ENCODE measurements at places on chromosomes 4 and X. TPM values are rescaled to one million over a fixed set of nuclear protein-coding genes. Genes with fewer than 3 reads are reported as not detected.

GRCh38 chrX:49177338-49177833 is 5.7 kb downstream of the PLP2 start:
- no peak for DNase-seq
- no peaks in the 10 kb centered on the region for H3K36me3 ChIP-seq
- no peak overlapping the region for H3K4me3 ChIP-seq
- H3K4me1 ChIP-seq, result peaks cover 2% of the 10 kb centered on the region
- no peaks in the 10 kb centered on the region for H3K27me3 ChIP-seq

The NPFFR2 gene
- total RNA-seq, result not detected

The KLHL13 gene
- 3.9 TPM for total RNA-seq

The AFAP1 gene
- 7.1 TPM for total RNA-seq

The F9 gene
- total RNA-seq, result not detected

DNA sequence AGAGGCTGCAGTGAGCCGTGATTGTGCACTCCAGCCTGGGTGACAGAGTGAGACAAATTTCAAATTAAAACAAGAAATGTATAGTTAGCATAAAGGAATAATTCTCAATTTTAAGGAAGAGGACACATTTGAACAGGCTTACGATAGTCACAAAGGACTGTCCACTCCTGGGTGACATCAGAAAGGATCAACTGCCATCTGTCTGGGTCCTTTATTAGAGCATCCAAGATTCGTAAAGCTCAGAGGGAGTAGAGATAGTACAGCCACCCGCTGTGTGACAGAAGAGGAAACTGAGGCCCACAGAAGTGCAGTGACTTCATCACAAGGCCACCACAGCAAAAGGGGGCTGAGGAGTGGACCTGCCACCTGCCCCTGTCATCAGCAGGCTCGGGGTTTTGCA is 149.3 kb upstream of the RBPJ start:
- no peaks in the 10 kb centered on the region for H3K36me3 ChIP-seq
- no peak overlapping the region for H3K4me3 ChIP-seq
- H3K27ac ChIP-seq, result no peak overlapping the region
- H3K27me3 ChIP-seq, result no peaks in the 10 kb centered on the region
- DNase-seq, result no peak

DNA sequence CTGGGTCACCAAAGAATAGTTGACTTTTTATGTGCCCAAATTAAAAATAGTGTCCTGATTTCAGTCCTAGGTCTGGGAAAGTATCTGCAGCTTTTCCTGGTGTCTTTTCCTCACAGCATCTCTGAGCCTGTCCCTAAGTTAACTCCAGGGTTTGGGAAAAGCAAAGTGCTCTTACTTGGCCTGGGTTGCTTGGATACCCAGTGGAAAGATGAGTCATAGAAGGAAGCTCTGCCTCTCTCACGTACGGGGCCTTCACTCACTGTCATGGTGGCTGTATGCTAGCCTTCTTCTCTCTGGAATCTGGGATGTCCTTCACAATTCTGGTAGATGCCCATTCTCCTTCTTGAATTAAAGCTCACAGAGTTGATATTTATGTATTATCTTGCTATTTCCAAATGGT is 607.3 kb downstream of the ANKRD50 start:
- no peak overlapping the region for H3K27ac ChIP-seq
- DNase-seq, result no peak
- no peaks in the 10 kb centered on the region for H3K27me3 ChIP-seq

Measured in pancreas (tissue), 10 donors.